ENCODE measurements at places on chromosomes 5 and 9. TPM values are rescaled to one million over a fixed set of nuclear protein-coding genes. Genes with fewer than 3 reads are reported as not detected.

The LRRC70 gene
- 0.91 TPM for total RNA-seq

The YIPF5 gene
- total RNA-seq = 42.5 TPM

The C9orf153 gene
- 0.27 TPM for total RNA-seq

The ANKRD20A1 gene
- not detected for total RNA-seq

The SPAAR gene
- total RNA-seq = not detected

The SPATA6L gene
- total RNA-seq = 0.59 TPM
